ENCODE measurements at places on chromosomes 12 and 14.
A peak's percentile ranks its signal among the peaks of the same experiment; 100 is the strongest.

DNA sequence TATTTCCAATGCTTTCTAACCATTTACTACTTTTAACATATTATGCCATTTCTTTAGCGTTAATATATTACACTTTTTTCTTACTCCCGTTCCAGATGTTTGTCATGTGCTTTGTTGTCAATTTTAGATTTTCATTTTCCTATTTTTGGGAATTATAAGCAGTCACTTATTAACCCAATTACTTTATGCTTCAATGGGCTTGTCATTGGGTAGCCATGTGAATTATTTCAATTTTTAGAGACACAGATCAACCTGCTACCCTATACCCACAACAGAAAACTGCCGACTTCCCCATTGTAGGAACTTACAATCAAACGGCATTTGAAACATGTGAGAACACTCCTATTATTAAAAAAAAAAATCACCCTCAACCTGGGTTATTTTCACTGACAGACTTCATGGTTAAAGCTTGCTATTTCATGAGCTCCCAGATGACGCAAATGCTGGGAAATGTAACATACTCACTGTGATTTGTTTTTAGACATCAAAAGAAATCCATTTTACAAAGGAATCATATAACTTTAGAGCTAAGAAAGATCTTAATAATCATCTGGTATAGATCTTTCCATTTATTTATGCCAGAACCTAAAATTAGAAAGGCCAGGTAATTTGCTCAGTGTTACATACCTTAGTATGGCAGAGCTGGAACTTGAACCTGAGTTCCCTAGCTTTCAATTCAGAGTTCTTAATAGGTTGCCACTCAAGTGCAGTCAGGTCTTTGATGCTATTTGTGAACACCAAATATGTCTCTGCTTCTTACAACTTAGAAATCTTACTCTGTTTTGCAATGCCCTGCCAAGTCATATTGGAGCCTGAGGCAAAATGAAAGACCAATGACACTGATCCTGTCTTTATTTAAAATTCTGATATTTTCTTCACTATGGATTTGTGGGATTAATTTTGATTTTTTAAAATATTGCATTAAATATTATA, 340.4 kb downstream of the RAD51B start:
- no peak for DNase-seq

DNA sequence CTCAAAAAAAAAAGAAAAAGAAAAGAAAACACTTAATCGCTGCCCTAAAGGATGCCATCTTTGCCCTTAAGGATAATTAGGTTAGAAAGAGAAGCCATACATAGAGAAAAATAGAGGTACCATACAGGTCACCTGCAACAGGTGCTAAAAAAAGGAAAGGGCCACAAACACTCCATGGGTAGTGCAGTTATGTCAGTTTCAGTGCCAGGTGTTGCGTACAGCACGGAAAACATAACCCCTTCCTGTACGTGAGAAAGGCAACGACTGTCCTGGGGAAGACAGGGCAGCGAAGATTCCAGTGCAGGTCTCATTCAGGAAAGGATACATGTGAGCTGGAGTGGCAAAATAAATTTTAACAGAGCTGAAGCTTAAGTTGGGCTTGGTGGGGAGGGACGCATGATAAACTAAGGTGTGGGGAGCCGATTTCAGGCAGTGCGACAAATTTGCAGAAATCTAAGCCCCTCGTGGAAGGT, 553 bp upstream of the DAZAP2 start:
- no peak for DNase-seq

DNA sequence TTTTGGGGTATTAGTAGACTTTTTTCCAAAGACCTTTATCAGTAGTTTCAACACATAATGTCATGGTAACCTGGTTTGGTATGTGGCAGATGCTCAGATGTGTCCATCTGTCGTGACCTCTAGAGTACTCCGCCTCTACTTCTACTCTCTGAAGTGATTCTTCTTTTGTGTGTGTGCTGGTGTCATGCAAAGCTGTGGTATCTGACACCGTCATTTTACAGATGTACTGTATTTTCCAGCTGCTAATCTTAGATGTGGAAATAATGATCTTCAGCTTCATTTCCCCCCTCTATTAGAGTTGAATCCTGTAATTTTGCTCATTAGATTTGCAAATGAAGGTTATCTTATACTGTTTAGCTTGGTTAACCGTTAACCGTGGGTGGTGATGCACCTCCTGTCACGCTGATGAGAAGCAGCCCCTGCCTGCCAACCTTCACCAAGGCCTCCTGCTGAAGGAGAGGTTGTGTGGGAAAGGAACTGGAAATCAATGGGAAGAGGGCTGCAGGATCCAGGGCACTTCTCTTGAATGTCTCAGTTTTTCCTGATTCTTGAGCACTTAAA, 222.4 kb upstream of the AMIGO2 start:
- DNase-seq, result peak; percentile 4

DNA sequence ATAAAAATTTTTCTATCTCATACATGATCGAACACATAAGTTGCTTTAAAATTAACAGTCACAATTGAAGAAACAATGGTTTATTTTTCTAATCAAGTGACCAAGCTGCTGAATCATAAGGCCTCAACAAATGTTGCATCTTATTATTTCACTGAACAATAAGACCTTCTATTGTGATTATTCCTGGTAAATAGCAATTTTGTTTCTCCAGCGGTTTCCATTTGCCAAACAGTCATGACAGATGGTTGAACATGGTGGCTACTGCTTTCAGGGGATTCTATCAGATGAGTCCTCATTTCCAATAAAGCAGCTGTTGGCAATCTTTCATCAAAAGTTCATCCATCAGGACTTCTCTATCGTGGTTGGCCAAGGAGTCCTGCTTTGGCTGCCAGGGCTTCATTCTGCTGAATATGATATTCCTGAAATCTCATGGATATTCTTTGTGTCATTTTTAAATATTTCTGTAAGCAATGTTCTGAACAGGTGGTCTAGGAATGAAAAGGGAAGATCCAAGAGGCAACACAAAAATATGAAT, 13.0 kb downstream of the TOMM20L start:
- no peak for DNase-seq

- DNase-seq, result no peak
Observed at GRCh38 chr12:32881107-32881506, 15.5 kb downstream of the PKP2 start.

Measured in AG10803 (cell line).